ENCODE measurements at places on chromosomes 2 and 18.

DNA sequence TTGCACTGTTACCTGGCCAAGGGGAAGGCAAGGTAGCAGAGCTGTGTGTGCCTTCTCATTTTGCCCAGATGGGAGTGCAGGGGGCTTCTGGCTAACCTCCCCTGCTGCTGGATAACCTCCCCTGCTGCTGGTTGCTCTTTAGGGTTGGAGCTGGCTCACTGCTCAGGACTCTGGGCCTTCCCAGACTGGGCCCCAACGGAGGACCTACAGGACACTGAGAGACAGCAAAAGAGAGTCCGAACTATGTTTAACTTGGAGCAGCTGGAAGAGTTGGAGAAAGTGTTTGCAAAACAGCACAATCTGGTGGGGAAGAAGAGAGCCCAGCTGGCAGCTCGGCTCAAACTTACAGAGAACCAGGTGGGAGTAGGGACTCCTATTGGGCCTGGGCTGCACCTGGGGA, 5.8 kb upstream of the SMYD5 start:
- no peak for DNase-seq

GRCh38 chr2:33577084-33577483, 22.0 kb downstream of the FAM98A start:
- no peak for DNase-seq

DNA sequence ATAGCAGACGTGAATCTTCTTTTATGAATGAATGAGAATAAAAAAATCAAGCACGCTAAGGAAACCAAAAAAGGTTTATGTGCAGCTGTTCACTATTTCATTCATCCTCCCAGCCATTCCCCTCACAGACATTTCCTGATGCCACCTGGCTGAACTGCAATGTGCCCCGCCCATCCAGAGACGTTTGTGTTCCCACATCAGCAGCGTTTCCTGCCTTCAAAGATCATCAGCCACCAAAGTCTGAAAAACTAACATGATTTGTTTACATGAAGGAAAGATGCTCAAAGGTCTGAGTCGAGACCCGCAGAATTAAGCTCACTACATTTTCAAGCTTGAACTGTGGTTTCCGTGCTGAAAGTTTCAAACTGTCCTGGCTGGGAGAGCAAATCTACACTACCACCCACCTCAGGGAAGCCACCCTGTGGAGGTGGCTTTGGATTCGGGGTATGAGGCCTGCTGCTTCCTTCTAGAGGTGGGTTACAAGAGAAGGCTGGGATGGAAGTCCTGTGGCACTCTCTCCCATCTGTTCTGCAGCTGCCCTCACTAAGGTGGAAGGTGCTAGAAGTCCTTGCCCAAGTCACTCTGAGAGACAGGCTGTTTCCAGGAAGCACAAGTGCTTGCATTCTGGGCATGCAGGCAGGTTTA, 201.3 kb upstream of the OSR1 start:
- no peak for DNase-seq

GRCh38 chr18:5214583-5215351, 17.7 kb upstream of the AKAIN1 start:
- DNase-seq, result no peak

GRCh38 chr2:26585100-26585499, 56.1 kb downstream of the CIB4 start:
- DNase-seq, result no peak

DNA sequence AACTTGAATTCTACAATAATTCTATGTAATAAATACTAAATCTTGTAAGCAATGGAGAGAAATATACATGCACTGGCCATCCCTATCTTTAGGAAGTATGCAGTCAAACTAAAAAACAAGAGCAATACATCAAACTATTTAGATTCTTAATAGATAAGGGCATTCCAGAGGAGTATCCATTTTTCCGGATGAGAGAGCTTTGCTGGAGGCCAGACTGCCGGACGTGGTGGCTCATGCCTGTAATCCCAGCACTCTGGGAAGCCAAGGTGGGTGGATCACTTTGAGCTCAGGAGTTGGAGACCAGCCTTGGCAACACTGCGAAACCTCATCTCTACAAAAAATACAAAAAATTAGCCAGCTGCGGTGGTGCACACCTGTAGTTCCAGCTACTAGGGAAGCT, 60.8 kb downstream of the KIF5C start:
- DNase-seq, result no peak

DNA sequence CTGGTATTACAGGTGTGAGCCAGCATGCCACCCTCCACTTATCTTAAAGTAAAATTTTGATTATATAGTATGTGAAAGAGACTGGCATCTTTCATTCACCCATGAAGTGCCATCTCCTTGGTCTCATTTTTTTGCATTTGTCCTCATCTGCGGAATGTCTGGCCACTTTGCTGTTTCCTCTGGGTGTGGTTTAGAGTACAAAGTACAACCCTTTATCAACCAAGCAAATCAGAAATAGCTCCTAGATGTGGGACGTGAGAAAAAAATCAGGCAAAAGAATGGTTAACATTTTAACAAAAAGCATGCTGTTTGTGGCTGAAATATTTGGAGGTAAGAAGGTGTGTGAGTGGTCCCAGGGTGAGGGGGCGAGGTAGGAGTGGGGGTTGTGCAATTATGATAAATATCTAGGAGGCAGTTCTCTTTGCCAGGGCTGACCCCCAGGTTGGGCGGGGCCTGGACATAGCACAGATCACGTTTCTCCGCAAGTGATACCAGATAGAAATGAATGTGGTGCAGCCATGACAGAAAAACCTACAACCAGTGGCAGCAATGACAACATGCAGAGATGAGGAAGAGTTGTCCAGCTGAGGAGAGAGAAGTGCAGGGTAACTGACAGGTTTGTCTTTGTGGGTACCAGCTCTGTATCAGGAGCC, 115.8 kb upstream of the SERTAD2 start:
- DNase-seq, result no peak

GRCh38 chr2:134365356-134365755, 111.5 kb downstream of the MGAT5 start:
- DNase-seq, result no peak

DNA sequence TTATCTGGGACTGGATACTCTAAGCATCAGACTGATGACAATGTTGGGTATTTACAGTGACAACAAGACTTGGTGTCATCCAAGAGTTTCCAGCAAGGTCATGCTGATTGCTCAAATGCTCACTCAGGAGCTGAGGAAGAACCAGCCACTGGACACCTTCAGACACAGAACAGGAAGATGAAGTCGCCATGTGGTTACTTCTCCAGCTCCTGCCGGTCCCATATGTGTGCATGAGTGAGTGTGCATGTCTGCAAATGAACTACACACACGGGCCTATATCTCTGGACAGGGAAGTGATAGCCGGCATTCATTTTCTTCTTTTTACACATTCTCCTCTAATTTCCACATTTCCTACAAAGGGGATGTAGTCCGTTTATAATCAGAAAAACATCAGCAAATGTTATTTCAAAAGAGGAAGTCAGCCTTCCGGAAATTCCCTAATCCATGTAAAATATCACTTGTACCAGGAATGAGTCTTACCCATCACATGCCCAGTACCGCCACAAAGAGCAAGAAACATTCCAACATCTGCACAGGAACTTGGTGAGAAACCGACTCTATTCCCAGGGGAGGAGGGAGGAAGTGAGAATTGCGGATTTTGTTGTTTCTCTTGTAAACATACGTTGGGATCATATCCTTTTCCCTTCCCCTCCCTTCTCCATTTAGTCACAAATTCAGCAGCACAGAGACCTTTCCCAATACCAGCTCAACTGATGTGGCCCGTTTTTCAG, 10.8 kb downstream of the RFX8 start:
- DNase-seq, result no peak

GRCh38 chr18:46622999-46623398, 34.0 kb downstream of the LOXHD1 start:
- no peak for DNase-seq

GRCh38 chr2:211944572-211944971, 594.0 kb downstream of the ERBB4 start:
- no peak for DNase-seq

- DNase-seq, result no peak
Measured at GRCh38 chr2:146730882-146731281, 1113.9 kb upstream of the ACVR2A start.

GRCh38 chr18:22211657-22212056, 42.3 kb downstream of the GATA6 start:
- no peak for DNase-seq

GRCh38 chr2:671787-672605, 5.2 kb downstream of the TMEM18 start:
- DNase-seq, result no peak

- DNase-seq, result no peak
Measured at GRCh38 chr2:191748528-191749180, 70.7 kb downstream of the NABP1 start.

DNA sequence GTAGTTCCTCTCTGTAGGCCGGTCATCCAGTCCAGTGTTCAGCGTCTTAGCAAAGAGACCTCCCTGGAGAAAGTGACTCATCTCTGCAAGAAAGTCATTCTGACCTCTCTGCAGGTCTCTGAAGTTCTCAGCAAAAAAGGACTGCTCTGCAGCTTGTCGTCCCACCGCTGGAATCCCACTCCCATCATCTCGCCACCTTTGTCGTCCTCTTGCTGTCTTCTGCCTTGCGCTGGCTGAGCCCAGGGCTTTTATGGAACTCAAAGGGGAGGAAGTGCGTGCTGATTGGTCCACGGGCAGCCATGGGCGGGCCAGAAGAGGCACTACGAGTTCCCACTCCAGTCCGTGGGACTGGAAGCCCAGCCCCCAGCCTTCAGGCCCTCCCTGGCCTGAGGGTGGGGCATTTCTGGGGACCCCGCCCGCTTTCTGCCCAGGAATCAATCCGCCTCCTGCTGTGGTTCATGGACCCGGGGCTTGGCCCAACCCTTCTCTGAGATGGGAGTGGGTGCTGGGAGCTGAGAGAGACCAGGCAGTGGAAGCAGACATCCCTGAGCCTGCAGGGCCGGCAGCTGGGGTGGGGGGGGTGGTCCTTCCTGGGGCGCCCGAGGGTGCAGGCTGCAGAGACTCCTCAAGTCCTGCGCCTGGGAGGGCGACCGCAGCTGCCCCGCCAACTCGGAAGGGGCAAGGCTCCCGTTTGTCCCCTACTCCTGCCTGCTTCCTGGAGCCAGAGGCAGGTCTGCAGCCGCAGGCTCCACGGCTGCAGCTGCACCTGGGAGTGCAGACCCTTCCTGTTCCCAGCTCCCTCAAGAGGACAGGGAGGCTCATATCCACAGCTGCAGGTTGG, 660.7 kb upstream of the RAB6C start:
- no peak for DNase-seq

- DNase-seq, result no peak
Measured at GRCh38 chr2:76314271-76315020, 603.7 kb upstream of the GCFC2 start.

- no peak for DNase-seq
Measured at GRCh38 chr2:223041527-223042109, 10.4 kb upstream of the KCNE4 start.

GRCh38 chr2:205073433-205074020, 528.3 kb downstream of the PARD3B start:
- no peak for DNase-seq

- no peak for DNase-seq
Measured at GRCh38 chr2:117760916-117761315, 53.6 kb upstream of the DDX18 start.

DNA sequence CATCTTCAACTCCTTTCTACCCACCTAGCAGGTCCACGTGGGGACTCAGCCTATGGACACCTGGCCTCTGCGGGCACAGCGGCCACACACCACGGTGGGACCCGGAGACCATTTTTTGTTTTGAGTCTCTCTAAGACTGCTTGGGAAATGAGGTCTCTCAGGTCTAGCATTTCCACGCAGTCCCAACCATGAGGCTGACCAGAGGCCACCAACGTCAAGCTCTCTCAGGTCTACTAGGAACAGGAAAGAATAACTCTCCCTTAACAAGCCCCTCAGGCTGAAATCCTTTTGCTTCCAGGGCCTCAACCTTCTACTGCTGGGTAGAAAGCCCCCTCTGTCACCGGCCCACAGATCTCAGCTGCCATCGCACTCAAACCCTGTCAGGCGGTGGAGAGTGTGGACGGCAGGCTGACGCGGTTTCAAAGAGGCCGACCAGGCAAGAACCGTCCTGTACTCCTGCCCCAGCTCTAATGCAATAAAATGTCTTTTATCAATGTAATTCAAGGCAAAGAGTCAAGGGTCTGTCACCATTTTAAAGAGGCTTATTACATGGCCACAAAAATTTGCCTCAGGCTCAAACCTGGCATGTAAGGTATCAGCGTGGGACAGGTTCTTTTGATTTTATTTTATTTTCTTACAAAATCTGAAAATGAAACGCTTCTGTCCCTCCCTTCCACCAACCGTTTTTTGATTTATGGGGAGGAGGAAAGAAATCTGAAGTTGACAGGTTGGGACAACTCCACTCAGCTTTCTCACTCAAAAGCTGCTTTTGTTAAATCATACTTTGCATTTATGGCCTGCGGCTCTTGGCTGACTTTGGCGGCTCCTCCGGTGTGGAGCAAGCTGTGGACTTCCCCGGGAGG, 74.0 kb downstream of the BCL11A start:
- no peak for DNase-seq

- no peak for DNase-seq
Measured at GRCh38 chr2:199220920-199221319, 236.8 kb downstream of the SATB2 start.

DNA sequence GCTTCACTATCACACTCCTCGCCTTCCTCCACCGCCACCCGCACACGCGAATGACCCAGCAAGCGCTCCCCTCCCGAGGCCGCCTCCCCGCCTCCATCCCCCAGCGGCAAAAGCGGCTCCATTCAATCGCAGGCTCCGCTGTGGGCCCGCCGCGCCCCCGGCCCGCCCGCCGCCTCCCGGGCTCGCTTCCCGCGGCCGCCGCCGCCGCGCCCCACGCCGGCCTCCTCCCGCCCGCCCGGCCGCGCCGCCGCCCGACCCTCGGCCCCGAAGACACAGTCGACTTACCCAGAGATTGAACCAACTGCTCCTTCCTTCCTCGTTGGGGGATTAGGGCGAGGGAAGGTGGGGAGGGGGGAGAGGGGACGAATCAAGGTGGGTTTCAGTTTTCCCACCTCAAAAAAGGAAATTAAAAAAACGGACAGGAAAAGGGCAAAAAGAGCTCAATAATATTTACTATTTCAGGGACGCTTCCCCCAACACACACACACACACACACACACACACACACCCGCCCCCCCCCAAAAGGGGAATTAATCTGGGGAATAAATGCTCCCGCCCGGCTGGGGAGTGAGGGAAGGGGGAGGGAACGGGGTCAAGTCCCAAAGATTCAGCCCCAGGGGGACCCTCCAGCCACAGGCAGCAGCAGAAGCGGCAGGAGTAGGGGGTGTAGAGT, 743 bp downstream of the XPO1 start:
- DNase-seq, result no peak

GRCh38 chr2:17892770-17893534, 14.5 kb downstream of the KCNS3 start:
- DNase-seq, result no peak

DNA sequence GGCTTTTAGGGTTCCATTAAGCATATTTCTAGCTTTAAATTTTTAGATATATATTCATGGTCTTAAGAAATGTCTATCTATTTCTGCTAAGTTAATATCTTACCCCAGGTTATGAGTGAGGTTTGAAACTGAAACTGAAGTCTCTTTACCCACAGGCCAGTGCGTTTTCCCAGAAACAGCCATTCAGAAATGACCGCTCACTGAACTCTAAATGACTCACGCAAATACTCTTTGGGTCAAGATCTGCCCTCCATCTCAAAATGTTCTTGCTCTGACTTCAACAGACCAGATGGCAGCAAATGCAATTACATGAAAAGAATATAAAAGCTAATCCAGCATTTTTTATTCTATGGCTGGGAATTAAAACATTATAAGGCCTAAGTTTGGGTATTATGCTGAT, 315.2 kb downstream of the TDRD15 start:
- DNase-seq, result no peak

All from cortex of kidney (tissue), 1 donor.